ENCODE measurements at places on chromosomes 4 and X.

- no peak for DNase-seq
These were observed 150.8 kb downstream of the FRAS1 start for GRCh38 chr4:78207951-78208350.

DNA sequence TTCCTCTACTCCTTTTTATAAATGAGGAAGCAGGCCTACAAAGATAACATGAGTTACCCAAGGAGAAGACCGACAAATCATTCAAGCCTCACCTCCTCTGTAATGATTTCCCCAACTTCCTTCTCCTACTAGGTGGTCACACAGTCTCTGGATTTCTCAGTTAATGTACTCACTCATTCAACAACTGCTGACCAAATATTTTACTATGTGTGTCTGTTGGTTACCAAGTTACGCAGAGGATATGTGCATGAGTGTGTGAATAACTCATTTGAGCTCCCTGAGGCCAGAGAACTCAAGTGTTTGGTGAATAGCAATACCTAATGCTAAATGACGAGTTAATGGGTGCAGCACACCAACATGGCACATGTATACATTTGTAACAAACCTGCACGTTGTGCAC is 10.4 kb downstream of the CASK start:
- no peak for DNase-seq

DNA sequence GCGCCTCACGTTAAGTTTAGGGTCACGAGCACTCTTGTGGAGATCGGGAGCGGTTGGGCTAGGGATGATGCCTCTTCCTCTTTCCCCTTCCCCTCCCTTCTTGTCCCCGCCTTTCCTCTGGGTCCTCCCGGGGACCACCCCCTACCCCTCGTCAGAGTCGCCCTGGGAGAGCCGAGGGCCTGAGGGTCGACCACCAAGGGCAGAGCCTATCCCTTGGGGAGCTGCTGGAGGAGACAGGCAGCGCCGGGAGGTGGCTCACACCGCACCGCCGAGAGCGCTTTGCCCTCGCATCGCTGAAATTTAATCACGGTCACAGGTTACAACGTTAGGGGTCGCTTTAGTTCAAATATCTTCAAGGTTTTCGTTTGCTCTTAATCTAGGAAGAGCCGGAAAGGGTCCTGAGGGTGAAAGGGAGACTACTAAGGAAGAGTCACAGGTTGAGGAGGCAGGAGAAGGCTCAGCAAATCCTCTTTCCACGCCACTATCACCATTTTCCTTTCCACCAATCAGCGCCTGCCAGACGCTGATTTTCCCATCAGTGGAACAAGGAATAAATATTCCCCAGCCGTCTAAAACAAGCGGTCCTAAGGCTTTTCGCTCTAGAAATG is 528 bp upstream of the SNCA start:
- no peak for DNase-seq

DNA sequence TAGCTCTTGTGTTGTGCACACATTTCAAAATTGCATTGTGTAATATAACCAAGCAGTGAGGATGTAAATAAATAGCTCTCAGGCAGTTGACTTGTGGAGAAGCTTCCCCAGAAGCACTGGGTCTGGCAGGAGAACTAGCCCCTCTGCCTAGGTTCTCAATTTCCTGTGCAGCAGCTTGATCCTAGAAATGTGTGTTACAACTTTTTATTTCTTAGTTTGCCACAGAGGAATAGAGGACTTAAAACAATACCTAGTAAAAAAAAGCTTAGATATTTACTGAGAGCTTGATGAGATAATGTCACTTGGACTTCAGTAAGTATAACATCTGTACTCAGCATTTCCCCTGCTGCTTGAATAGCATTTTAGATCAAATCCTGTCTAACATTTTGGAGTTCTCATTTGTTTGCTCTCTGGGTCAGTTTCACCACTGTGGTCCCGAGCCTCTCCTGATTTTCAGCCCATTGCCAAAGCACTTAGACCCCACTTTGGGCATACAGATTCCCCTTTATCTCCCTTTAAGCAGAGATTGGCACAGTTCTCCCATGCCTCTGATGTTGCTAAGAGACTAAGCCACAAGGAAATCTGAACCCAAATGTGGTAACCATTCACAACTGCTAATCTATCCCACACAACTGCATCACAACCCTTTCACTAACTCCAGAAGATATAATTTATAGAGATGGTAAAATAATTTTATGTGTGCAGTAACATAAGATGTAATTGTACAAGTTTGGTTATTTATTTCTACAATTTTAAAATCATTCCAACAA is 98.2 kb upstream of the NRK start:
- DNase-seq = no peak

DNA sequence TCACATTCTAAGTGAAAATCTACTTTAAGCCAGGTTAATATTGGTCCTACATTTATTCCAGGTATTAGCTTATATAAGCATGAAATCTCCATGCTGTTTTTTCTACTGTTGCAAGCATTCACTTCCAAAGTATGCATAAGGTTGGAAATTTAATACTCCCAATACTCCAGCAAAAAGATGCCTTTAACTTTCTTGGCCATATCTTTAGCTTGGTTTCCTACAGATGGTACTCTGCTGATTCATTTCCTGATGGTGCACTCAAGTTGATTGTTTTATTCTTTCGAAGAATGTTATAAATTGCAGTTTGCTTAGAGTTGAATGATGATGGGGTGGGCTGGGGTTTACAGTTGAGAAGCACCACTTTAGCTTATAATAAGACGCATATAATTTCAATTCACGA is 330.2 kb downstream of the PTTG2 start:
- no peak for DNase-seq

GRCh38 chrX:3763111-3763510 is 49.7 kb upstream of the PRKX start:
- DNase-seq = no peak

DNA sequence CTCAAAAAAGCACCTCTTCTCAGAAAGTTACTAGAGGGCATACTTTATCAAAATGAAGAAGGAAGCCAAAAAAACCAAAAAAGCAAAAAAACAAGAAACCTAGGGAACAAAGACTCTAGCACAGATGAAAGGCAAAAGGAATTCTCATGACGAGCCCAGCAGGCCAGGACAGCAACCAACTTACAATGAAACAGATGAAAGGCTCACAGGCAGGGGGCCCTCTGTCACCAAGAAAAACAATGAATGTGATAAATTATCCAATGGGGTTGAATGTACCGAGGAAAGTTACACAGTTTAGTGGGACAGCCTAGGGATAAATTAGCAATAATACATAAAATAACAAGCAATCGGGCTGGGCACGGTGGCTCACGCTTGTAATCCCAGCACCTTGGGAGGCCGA is 79.0 kb downstream of the GPR82 start:
- no peak for DNase-seq

GRCh38 chr4:104128031-104128849 is 366.5 kb downstream of the CXXC4 start:
- no peak for DNase-seq

- DNase-seq = no peak
These were observed 683 bp downstream of the MAN2B2 start for GRCh38 chr4:6575503-6576240.

DNA sequence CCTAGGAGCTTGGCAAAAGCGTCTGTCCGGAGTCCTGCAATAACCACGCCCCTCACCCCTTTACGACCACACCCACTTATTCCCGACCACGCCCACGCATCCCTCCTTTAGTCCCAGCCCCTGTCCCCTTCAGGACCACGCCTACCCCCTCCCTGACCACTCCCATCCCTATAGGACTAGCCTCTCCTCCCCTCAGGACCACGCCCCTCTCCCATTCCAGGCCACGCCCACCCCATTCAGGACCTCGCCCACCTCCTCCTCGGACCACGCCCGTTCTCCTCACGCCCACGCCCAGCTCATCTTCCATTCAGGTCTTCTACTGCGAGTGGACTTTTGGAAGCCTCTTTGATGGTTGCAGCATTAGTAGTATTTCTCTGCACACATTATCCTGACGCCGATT is 131.2 kb upstream of the STX18 start:
- no peak for DNase-seq

GRCh38 chrX:9465380-9466123 is 694 bp downstream of the TBL1X start:
- no peak for DNase-seq

DNA sequence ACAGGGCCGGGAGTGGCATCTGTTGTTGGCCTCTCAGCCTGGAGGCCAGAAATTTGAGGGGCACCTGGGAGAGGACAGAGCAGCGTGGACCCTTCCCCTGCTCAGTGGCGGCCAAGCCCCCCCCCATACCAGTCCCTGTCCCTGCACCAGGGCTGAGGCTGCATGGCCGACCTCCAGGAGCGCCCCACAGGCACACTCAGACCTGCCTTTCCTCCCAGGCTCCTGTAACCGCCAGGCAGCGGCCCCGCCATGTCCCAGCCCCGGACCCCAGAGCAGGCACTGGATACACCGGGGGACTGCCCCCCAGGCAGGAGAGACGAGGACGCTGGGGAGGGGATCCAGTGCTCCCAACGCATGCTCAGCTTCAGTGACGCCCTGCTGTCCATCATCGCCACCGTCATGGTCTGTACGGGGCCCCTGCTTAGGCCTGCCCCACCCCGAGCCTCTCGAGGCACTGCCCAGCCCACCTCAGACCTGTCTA is 15.3 kb downstream of the TMEM175 start:
- DNase-seq = no peak

- DNase-seq = no peak
These were observed 30.2 kb upstream of the FAM9C start for GRCh38 chrX:13074297-13075262.

DNA sequence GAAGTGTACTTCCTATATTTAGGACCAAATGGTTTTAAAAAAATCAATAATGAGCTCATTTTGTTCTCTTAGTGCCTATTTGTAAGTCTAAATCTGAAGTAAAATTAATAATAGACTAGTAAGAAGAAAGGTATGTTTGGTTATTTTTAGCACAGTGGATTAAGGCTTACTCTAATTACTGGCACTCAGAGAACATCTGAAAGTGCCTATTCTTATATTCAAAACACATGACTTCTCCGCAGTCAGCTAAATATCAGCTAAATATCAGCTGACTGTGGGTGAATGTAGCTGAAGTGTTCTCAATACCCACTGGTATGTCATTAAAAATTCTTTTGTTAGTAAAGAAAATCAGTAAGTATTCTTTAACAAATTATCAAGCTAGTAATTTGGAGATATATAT is 6.0 kb downstream of the AP1S2 start:
- DNase-seq = no peak

GRCh38 chrX:123476611-123477219 is 256.1 kb downstream of the THOC2 start:
- DNase-seq = no peak

DNA sequence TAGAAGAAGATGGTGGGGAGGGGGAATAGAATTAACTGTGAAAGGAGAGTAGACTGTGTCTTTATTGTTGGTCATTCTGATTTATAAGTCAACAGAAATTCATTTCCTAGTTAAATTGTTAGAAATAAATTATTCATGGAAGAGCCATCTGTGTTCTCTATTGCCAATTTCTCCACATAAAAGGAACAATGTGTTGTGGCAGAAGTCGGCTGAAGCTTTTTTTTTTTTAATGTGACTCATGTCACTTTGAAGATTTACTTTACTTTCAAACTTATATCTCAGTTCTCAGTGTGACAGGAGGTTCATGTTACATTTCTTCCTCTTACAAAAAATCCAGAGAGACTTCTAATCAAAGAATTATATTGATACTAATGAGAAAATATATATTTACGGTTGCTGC is 60.5 kb downstream of the CPE start:
- DNase-seq = no peak

DNA sequence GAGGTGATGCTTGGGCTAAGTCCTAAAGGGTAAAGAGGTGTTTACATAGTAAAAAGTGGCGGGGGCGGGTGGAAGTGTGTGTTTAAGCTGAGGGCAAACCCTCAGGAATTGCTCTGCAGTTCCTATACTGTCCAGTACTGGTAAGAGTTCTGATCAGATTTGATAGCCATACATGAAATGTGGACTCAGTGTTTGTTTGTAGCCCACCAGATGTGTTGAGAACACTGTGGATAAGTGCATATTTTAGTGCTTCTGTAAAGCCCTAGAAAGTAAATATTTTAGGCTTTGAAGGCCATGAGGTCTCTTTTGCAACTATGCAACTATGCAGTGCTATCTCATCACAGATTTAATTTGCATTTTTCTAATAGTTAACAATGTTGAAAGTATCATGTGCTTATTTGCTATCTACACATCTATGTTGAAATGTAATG is 80.7 kb upstream of the EOLA2 start:
- DNase-seq = no peak

DNA sequence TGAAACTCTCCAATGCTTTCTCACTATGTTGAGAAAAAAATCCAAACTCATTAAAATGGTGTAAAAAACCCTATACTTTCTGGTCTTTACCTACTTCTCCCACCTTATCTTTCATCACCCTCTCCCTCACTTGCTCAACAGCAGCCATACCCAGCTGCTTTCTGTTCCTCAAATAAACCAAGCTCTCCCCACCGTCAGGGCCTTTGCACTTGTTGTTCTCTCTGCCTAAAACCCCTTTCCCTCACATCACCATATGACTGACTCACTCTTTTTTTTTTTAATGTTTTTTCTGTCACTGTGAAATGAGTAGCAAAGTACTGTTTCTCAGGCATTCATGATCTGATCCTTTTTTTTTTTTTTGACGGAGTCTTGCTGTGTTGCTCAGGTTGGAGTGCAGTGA is 122.3 kb upstream of the TMEM164 start:
- DNase-seq = no peak

DNA sequence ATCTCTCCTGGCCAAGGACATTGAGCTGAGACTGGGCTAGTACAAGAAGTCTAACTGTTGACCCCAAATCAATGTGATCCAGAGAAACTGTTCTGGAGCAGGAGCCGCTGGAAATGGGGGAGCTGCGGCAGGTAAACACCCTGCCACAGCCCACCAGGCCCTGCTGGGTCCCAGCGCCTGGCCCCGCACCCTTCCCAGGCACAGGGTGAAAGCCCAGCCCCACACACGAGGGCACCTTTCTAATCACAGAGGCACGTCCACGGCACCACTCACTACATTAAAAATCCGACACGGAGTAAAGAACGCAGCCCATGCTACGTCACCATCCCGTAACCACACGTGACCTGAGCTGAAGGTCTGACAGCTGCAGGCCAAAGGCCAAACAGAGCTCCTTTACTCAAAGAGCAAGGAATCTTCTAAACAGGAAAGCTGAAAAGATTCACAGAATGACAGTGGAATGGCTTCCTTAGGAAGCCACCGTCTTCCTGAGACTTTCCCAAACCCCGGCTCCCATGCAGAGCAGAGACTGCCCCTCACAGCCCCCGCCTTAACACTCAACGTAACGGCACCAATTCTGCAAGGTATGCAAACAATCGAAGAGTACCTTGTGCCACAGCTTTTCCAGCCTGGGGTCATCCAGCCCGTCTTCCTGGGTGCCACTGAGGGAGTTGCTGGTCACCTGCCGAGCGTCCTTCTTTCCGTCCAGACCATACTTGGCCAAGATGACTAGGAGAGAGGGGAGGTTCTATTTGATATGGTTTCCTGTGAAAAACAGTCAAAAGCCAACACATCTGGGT is 12.6 kb downstream of the LRPAP1 start:
- DNase-seq = no peak

- DNase-seq = peak; percentile 66
These were observed 30.0 kb upstream of the SLC9A7 start for GRCh38 chrX:46788902-46789301.

Data from GM04504 (cell line).